HT-29 (cell line): ENCODE measurements at places on chromosomes 11 and 22. TPM values are rescaled to one million over a fixed set of nuclear protein-coding genes. Genes with fewer than 3 reads are reported as not detected.
A peak's percentile ranks its signal among the peaks of the same experiment; 100 is the strongest.

Gene OR10A6
- total RNA-seq, result not detected in 2 replicates

Gene SYT7
- total RNA-seq, result 13.2 and 14.8 TPM in 2 replicates

- peak; percentile 64 for DNase-seq
These were observed 588 bp downstream of the VPS37C start for GRCh38 chr11:61160487-61161189.

DNA sequence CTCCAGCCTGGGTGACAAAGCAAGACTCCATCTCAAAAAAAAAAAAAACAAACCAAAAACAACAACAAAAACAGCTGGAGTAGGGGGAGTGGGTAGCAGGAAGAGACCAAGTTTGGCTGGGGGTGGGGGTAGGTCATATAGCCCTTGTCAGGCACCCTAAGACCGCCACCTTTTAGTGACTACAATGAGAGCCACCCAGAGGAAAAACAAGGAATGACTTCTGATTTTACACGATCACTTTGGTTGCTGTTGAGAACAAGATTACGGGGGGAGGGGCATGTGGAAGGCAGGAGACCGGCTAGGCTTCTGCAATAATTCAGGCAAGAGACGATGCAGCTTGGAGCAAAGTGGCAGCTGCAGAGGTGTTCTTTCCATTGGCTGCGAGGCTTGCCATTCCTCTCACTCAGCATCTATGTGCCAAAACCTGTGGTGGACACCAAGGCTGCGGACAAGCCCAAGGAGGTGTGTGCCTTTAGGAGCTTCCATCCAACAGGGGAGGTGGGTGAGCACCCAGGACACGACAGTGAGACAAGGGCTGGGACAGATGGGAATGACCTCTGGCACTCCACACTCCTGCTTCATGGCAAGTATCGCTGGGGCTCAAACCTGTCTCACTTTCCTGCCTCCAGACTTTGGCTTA lies 1.7 kb downstream of the RPS19BP1 start:
- peak; percentile 60 for DNase-seq
